Smooth muscle cell of the pulmonary artery (primary cell): ENCODE measurements at places on chromosomes 1 and 21. TPM values are rescaled to one million over a fixed set of nuclear protein-coding genes. Genes with fewer than 3 reads are reported as not detected.

The PIGR gene
- not detected in 2 replicates for total RNA-seq

The PRMT6 gene
- 13.0 and 14.4 TPM in 2 replicates for total RNA-seq

The LCK gene
- total RNA-seq: not detected in 2 replicates

The GJB5 gene
- not detected in 2 replicates for total RNA-seq

The DNASE2B gene
- total RNA-seq: not detected in 2 replicates

The ERG gene
- total RNA-seq: 10.8 and 26.9 TPM in 2 replicates

The ANGPTL1 gene
- 6.1 and 16.4 TPM in 2 replicates for total RNA-seq

The CR1 gene
- not detected in 2 replicates for total RNA-seq

The AMY1C gene
- not detected in 2 replicates for total RNA-seq

The AQP10 gene
- total RNA-seq: 0.07 and 0.13 TPM in 2 replicates

The FAM43B gene
- total RNA-seq: 0.07 and 0.13 TPM in 2 replicates

The GJA8 gene
- total RNA-seq: not detected in 2 replicates

The EPHB2 gene
- 12.2 and 72.5 TPM in 2 replicates for total RNA-seq

The NBPF6 gene
- 0.07 and 0.10 TPM in 2 replicates for total RNA-seq

The DMBX1 gene
- not detected in 2 replicates for total RNA-seq

The FAM163A gene
- under 0.01 TPM in 1 of 2 replicates, not detected in the other for total RNA-seq

The AMY2A gene
- total RNA-seq: not detected in 2 replicates

The OR2L5 gene
- not detected in 2 replicates for total RNA-seq

The OPRD1 gene
- total RNA-seq: under 0.01 and 0.13 TPM in 2 replicates

The CLEC20A gene
- total RNA-seq: not detected in 2 replicates

The DOP1B gene
- total RNA-seq: 7.4 and 17.4 TPM in 2 replicates

The MAEL gene
- 0.07 TPM in 1 of 2 replicates, not detected in the other for total RNA-seq

The GBP1 gene
- 12.4 and 15.1 TPM in 2 replicates for total RNA-seq

The GREM2 gene
- total RNA-seq: 5.4 and 14.7 TPM in 2 replicates

The NOTCH2NLA gene
- 83.1 and 89.9 TPM in 2 replicates for total RNA-seq

The MRTO4 gene
- total RNA-seq: 14.7 and 16.3 TPM in 2 replicates

The VWA5B1 gene
- total RNA-seq: not detected in 2 replicates

The IL12RB2 gene
- not detected in 2 replicates for total RNA-seq

The SPRR2B gene
- total RNA-seq: not detected in 2 replicates

The TFF3 gene
- total RNA-seq: not detected in 2 replicates

The CHD5 gene
- total RNA-seq: 0.13 TPM in 2 replicates

The RASSF5 gene
- 5.7 and 6.1 TPM in 2 replicates for total RNA-seq

The SH3D21 gene
- 10.0 and 13.6 TPM in 2 replicates for total RNA-seq

The C4BPA gene
- total RNA-seq: not detected in 2 replicates

The CTNNBIP1 gene
- 19.5 and 23.5 TPM in 2 replicates for total RNA-seq

The PDC gene
- 0.07 TPM in 1 of 2 replicates, not detected in the other for total RNA-seq

The VASH2 gene
- 0.03 and 0.26 TPM in 2 replicates for total RNA-seq

The UTP11 gene
- total RNA-seq: 24.9 and 25.6 TPM in 2 replicates

The CHIT1 gene
- 0.13 TPM in 1 of 2 replicates, not detected in the other for total RNA-seq
